ENCODE measurements at places on chromosomes 2 and 18.

DNA sequence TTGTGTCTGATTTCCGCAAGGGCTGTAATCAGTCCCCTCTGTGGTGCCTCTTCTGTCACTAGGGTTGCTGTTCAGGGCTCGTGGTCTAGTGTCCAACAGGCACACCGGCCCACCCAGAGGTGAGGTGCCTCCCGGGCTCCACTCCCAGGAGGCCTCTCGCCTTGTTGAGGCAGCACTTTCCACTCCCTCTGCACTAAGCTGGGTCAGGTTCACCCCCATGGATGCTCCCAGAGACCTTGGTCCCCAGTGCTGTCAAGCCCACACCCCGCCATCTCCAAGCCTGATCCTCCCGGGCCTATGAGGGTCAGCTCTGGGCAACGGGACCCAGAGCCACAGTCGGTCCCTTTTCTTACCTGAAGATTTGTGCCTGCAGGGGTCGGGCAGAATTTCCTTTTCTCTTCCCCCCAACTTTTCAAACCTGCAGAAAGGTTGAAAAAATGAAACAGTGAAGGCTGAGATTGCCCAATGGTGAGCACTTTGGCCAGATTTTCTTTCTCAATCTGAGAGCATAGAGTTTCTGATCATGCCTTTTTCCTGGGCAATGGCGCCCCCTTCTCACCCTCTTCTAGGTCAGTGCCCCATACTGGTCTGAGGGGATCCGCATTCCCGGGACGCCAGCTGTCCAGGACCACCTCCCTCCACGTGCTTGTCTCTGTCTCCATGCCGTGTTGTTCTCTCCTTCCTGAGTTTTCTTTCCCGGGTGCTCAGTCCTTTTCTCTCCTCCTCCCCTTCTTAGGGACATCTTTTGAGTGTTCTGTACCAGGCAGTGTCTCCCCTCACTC lies 148.0 kb downstream of the ASB1 start:
- no peak for DNase-seq

DNA sequence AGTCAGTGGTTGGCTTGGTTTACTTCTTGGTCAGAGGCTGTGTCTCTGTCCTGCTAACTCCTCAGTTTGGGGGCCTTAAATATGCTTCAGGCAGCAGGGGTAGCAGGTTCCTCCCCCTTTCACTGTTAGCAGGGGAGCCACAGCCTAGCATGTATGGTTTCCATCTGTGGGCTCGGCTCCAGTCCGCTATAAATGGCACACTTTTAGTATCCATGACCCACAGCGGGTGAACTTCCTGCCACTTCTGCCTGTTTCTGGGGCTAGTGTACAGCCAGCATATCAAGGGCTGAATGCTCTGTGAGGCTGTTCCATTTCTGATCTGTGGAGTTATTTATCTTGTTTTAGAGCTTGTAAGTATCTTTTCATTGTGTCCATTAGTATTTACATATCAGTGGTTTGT lies 58.3 kb downstream of the MRPL33 start:
- DNase-seq: no peak

DNA sequence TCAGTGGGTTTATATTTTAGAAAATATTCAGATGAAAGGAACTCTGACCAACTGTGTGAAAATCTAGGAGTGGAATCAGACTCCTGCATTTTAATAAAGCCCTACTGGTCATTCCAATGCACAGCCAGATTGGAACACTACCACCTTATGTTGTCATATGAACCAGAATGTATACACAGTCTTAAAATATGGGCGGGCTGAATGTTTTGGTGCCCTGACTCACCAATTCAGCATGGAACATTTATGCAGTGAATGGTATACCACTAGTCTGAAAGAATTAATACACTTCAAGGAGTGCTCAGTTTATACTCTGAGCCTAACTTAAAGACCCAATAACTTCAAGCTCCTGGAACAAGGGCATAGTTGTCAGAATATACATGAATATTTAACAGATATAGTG lies 280.9 kb upstream of the TCF4 start:
- no peak for DNase-seq

DNA sequence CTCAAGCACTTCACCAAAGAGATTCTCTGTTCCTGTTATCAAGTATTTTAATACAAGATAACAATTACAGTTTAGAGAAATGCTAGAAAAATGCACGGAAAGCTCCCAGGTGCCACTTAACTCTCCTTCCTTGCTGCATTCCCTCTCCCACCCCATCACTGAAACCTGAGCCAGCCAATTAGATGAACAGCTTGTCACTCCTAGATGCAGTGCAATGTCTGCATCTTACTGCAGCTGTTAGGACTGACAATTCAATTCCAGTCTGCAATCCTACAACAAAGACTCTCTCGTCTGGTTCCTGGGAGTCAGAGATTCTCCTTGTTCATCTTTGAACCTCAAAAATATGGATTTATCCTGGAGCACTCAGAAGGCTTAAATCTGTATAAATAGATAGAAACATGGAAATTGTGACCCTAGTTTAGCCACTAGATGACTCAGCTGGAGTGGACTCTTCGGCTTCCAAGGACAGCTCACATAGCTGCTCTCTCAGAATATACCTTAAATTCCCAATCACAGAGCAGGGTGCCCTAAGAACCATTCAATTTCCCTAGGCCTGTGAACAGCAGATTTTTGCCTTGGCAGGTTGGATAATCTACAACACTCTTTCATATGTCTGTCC lies 311.1 kb downstream of the NRXN1 start:
- DNase-seq: no peak

Measured in renal cortical epithelial cell (primary cell).